ENCODE measurements at places on chromosomes 6 and 20.
A peak's percentile ranks its signal among the peaks of the same experiment; 100 is the strongest.

- DNase-seq, result no peak
Measured at GRCh38 chr20:2108987-2109386, 7.4 kb downstream of the STK35 start.

- DNase-seq, result no peak
Measured at GRCh38 chr20:10761232-10761631, 87.4 kb upstream of the JAG1 start.

DNA sequence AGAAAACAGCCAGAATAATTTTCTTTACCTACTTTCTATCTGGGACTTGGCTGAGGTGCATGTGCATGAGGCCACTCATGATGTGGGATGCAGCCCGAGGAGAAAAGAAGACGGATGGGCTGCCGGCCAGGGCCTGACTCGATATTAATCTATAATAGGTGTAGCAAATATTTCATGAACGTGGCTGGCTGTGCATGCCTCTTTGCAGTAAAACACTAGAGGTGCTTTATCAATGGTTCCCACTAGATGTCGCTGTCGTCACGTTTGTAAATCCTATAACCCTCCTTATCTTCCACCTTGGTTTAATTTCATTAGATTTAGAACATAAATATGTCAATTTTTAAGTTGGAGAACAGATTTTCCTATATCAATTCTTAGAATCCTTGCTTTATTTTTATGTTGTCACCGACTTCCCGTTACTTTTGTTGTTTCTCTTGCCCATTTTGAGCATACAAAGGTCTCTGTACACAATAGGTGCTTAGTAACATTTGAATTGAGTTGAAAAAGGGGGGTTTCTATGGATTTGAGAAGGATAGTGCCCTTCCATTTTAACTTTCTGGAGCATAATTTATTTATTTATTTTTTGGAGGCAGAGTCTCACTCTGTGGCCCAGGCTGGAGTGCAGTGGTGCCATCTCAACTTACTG, 19.6 kb upstream of the FERMT1 start:
- DNase-seq, result peak; percentile 44

- DNase-seq, result no peak
Measured at GRCh38 chr20:46111028-46111835, 6.9 kb upstream of the CD40 start.

- no peak for DNase-seq
Measured at GRCh38 chr20:62552613-62553012, 76.8 kb upstream of the GATA5 start.

GRCh38 chr6:136069119-136069518, 181.0 kb downstream of the MTFR2 start:
- no peak for DNase-seq

- DNase-seq, result no peak
Measured at GRCh38 chr20:63421094-63421692, 51.3 kb downstream of the KCNQ2 start.

DNA sequence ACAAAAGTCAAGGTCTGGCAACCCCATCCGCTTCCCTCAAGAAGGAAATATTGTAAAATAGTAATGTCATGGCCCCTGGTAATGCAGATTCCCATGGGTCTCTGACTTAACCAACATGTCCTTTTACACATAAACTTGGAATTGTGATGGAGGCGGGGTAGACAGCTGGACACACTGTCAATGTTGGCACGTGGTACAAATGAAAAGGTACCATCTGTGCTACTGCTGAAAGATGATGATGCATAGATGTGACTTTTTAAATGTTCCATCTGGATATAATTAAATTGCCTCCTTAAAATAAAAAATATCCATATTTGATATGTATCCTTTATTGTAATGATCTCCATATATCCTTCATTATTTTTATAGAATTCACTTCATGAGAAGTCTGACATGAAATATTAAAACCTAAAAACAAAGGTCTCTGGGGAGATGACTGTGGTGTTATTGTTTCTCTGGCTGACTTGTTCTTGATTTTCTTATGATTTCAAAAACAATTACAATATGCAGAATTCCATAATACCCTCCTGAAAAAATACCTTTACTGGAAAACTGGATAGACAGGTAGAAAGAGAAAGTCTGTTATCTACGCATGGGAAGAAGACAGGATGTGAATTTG, 104.5 kb downstream of the MKKS start:
- no peak for DNase-seq

- no peak for DNase-seq
Measured at GRCh38 chr6:41294214-41294872, 7.9 kb upstream of the TREM1 start.

DNA sequence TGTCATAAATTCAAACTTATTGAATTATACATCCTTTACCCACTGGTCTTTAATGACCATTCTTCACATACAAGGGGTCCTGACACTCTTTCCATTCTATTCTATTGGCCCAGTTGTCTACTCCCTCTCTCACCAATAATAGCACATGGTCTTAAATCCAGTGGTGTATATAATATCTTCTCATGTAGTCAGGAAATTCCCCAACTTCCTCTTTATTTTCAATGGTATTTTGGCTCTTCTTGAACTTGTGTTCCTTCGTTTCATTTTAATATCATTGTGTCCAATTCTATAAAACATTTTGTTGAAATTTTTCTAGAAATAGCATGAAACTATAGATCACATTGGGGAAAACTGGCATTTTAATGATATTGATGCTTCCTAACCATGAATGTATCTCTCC, 36.8 kb downstream of the PSMB9 start:
- no peak for DNase-seq

DNA sequence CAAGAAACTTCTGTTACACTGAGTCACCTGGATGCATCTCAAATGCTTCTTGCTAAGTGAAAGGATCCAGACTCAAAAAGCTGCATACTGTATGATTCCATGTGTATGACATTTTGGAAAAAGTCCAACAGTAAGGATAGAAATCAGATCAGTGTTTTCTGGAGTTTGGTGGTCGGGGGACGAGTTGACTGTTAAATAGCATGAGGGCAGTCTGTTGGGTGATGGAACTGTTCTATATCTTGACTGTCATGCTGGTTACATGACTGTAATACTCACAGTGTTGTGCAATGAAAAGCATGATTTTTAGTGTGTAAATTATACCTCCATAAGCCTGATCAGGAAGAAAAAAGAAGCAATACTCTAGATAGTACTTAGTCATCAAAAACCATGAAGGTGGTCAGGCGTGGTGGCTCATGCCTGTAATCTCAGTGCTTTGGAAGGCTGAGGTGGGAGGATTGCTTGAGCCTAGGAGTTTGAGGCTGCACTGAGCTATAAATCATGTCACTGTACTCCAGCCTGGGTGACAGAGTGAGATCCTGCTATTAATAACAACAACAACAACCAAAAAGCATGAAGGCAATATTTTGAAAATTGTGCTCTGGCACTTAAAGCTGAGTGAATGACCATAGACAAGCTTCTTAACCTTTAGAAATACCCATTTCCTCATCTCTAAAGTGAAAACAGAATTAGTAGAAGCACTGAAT, 30.5 kb upstream of the SASH1 start:
- DNase-seq, result no peak

DNA sequence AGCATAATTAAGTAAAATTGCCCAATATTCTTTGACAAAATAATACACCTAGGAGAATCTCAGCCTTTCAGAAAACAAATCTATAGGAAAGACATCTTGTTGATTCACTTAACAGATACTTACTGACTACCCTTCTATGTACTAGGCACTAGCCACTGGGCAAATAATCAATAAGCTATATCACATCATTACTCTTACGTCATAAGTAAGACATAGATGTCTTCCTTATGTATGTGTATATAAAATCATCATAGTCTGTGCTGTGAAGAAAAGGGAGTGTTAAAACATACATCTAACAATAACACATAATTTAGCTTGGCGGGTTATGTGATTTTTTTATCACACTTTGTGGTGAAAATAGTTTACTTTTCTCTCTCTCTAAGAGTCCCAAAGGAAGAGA, 733.9 kb downstream of the EYS start:
- no peak for DNase-seq

- no peak for DNase-seq
Measured at GRCh38 chr20:23009636-23010035, 25.5 kb upstream of the SSTR4 start.

DNA sequence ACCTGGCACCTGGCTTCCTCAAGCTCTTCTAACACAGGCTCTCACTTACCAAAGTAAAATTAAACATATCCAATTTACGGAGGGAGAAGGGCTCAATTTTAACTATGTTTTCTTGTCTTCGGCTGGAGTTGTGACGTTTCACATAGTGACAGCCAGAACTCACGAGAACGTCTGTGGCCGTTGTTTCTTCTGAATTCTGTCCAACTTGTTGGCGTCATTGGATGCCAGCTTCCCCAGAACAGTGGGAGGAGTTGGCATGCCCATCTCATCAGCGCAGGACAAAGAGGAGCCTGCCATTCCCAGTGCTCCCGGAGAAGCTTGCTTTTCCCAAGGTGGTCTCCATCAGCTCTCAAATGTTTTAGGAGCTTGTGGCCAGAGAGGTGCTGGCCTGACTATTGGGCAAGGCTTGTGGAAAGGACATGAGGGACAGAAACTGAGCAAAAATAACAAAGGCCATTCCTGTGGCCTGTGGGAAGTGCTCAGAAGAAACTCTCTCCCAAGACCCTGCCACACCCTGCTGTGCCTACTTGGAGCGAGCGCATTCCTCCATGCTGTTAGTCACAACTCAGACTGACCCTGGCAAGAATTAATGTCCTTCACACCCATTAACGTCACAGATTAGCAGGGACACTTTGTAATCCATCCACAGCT, 265.4 kb upstream of the CDH4 start:
- DNase-seq, result no peak

DNA sequence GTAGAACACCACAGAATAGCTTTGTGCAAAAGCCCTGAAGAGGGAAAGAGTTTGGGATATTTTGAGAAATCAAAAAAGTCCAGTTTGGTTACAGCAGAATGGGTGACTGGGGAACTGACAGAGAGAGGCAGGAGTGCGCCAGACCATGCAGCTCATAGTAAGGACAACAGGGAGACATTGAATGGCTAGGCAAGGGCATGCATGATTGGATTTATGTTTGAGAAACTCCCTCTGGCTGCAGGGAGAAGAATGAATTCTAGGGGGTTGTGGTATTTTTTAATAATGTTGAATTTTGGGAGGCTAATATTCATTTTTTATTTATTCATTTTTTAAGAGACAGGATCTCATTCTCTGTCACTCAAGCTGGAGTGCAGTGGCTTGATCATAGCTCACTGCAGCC, 49.9 kb downstream of the TGM2 start:
- no peak for DNase-seq

GRCh38 chr6:32803416-32803815, 13.4 kb downstream of the HLA-DOB start:
- DNase-seq, result no peak

- peak; percentile 44 for DNase-seq
Measured at GRCh38 chr6:161547617-161548016, 273.8 kb upstream of the AGPAT4 start.

- DNase-seq, result no peak
Measured at GRCh38 chr6:129936329-129937165, 75.4 kb upstream of the TMEM244 start.

- DNase-seq, result peak; percentile 33
Measured at GRCh38 chr6:158818581-158819212, 471 bp downstream of the EZR start.

DNA sequence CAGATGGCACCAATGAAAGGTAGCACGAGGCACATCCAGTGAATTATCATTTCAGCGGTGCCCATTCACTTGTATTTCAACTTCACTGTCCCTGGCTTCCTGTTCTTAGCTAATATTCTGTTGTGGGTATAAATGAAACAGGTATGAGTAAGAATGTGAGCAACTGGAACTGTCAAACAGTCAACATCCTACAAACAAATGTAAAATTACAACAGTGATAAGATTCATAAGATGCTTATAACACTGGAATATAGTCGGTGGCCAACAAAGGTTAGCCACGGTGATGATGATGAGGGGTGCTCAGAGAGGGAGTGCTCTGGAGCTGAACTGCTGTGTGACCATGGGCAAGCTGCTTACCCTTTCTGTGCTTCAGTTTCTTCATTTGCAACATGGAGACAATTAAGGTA, 74.9 kb upstream of the TOX2 start:
- no peak for DNase-seq

DNA sequence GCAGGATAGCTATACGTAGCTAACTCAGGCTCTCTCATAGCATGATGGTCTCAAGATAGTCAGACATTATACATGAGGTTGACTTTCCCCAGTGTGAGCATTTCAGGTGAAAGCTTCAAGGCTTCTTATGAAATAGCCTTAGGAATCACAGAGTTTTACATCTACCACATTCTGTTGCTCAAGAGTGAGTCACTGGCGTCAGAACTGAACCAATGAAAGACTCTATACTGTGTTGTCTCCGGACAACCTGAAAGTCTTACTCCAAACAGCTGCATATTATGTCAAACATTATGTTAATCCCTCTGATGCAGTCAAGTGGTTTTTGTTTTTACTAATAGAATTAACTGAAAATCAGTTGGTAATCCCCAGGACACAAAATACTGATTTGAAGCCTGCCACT, 79.8 kb upstream of the TRDN start:
- no peak for DNase-seq

GRCh38 chr6:139982652-139983295, 608.3 kb upstream of the CITED2 start:
- DNase-seq, result no peak

DNA sequence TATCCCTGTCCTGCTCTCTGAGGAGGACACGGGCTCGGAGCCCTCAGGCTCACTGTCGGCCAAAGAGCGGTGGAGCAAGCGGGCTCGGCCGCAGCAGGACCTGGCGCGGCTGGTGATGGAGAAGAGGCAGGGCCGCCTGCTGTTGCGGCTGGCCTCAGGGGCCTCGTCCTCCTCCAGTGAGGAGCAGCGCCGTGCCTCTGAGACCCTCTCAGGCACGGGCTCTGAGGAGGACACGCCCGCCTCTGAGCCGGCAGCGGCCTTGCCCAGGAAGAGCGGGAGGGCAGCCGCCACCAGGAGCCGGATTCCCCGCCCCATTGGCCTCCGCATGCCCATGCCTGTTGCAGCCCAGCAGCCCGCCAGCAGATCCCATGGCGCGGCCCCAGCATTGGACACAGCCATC, 14.2 kb upstream of the SLC22A7 start:
- DNase-seq, result no peak

- no peak for DNase-seq
Measured at GRCh38 chr6:8079126-8079525, 14.9 kb upstream of the BLOC1S5 start.

DNA sequence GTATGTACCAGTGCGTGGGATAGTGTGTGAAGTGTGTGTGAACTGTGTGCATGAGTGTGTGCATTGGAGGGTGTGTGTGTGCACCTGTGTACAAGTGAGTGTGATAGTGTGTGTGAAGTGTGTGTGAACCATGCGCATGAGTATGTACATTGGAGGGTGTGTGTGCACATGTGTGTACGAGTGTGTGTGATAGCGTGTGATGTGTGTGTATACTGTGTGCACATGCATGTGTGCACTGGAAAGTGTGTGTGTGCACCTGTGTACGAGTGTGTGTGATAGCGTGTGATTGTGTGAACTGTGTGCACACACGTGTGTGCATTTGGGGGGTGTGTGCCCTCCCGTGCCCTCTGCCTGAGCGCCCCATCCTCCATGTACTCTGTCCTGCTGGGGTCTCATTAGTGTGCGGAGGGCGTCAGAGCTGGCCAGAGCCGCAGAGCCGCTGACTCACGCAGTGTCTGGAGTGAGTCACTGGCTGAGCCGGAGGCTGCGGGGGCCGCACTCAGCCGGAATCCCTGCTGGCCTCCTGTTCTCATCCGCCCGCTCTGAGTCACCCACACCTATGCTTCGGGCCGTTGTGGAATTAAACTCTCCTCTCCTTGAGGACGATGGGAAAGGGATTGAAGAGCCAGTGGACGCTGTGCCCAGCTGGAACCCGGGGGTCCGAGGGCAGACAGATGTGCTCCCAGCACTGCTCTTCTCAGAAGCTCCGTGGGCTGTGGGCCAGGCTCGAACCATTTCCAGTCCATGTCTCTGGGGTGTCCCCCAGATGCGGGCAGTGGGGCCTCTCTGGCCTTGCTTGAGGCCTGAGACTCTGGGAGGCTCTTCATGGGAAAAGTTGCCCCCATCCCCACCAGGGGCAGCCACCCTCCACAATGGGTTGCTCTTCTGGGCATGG, 27.3 kb upstream of the STX16 start:
- DNase-seq, result no peak

Data from NCI-H1092 (cell line).